ENCODE measurements at places on chromosomes 4 and X.

DNA sequence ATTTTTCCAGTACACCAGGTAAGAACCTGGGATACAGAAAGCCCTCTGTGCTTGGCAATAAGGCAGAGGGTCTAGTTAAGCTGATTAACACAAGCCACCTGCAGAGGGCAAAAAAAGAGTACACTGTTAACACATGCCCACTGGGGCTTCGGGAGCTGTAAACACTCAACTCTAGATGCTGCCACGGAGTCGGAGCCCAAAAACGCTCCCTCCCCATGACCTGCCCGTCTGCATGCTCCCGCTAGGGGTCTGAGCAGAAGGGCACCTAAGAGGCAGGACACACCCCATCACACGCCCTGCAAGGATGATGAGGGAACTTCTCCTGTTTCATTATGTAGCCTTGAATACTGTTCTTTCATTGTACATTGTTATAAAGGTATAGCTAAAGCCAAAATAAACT is 715.6 kb upstream of the AADAT start:
- DNase-seq: no peak

- DNase-seq: peak; percentile 76
Observed at GRCh38 chr4:1009542-1010394, 1.7 kb upstream of the FGFRL1 start.

GRCh38 chrX:48786341-48786800 is at the start of gene GATA1:
Gene GATA1 (plus strand): TSS chrX:48786590. CDS start chrX:48791110, 4,520 bp downstream.
- no peak for DNase-seq

DNA sequence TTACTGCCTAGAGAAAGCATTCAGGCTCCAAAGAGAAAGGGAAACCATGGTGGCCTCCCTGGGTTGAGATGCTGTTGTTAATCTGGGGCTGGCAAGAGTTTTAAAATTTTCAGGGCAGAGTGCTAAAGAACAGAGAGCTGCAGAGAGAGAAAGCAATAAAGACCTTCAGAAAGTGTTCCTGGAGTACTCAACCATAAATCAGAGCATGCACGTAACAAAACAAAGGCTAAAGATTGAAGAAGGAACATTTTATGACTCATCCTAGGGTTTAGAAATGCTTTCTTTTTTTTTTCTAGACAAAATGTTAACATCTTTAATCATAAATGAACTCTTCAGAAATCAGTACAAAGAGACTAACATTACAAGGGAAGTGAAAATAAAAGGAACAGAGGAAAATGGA is 562.3 kb upstream of the NDST4 start:
- no peak for DNase-seq

DNA sequence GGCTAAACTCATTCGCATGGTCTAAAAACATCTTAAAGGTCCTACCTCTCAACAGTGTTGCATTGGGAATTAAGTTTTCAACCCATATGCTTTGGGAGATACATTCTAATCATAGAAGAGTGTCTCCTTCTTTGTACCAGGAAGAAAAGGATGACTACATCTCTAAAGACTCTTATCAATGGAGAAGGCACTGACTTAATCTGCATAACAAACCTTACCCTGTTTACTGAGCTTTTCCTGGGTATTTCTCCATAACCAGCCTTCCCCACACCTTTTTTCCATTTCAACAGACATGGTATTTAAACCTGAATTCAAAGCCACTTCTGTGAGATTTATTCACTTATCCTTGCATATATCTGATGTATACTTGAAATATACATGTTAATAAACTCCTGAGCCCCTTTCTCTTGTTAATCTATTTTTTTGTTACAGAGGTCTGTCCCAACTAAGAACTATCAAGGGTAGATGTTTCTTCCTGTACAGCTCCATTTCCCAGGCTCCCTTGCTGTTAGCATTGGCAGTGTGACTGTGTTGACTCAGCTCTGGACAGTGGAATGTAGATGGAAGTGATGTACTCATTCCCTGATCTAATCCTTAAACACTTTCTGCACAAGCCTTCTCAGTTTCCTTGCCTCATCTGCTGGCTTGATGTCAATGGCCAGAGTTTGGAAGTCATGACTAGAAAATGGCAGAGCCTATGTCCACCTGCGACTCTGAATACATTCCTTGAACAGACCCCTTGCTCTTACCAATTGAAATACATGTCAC is 148.9 kb upstream of the CPEB2 start:
- DNase-seq: no peak

DNA sequence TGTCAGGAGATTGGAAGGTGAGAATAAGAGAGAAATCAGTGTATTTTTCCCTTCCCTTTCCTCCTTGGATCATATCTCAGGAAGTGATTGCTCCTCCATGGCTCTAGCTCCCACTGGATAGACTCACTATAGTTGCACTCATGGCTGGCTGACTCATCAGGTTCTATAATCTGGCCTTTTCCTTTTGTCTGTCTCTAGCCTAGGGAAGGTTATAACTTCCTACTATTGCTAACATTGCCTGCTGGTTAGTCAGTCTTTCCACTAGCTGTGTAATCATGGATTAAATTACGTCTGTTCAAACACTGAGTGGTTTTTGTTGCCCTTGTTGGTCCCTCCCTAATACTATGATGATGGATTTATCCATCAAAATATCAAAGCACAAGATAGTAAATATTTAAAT is 195.5 kb upstream of the VEGFC start:
- DNase-seq: no peak

DNA sequence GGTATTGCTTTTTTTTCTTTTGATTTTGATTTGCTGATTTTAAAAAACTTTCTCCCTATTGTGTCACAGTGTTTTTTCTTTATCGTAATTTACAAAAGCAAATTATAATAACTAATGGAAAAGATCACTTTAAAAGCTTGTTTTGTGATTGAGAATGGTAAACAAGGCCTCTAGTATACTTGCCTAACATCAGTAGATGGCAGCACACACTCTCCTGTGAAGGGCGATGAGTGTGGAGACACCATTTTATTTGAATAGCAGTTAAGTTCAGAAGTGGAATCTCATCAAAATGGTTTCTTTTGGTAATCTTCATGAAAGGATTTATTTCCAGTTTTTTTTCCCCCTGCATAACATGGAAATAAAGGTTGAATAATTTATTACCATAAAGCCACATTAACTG is 72.3 kb downstream of the PAK3 start:
- DNase-seq: no peak

- DNase-seq: no peak
Observed at GRCh38 chr4:155007660-155008176, 200.7 kb upstream of the NPY2R start.

- DNase-seq: no peak
Observed at GRCh38 chrX:8297766-8298165, 126.7 kb upstream of the VCX2 start.

DNA sequence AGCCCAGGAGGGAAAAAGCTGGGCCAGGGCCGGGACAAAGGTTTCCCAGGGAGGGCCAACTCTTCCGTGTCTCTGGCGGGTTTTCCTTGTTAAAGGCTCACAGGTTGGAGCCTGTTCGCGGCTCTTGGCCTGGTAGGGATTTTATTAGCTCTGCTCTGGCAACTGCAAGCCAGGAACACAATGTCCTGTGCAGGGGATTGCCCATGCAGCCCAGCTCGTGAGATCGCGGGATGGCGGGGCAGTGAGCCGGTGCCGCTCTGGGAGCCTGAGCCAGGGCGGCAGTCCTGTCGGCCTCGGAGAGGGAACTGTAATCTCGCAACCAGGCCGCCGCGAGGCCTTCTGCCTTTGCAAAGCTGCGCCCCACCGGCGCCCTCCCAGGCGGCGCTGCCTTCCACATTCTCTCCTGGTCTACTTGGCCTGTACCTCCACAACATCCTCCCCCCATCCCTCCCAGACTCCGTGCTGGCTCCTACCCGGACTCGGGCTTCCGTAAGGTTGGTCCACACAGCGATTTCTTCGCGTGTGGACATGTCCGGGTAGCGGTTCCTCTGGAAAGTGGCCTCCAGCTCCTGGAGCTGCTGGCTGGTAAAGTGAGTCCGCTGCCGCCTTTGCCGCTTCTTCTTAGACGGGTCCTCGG is 2.1 kb downstream of the PITX2 start:
- no peak for DNase-seq

- no peak for DNase-seq
Observed at GRCh38 chr4:107366900-107367299, 330.8 kb upstream of the DKK2 start.

DNA sequence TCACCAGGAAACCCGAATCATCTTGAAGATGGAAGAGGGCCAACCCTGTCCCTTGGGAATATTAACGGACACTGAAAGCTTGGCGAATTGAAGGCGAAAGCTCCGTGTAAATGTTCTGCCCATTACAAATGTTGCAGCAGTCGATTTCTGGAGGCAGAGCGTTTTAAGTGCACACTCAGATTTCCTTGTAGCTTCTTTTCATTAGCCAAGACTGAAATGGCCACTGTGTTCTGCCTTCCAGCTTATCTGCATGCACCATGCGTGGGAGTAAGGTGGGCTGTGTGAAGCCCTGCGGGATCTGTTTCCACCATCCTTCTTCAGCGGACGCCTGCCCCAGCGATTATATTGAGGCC is 1.3 kb downstream of the SMIM20 start:
- no peak for DNase-seq

- DNase-seq: no peak
Observed at GRCh38 chr4:173821876-173822275, 291.8 kb upstream of the HAND2 start.

DNA sequence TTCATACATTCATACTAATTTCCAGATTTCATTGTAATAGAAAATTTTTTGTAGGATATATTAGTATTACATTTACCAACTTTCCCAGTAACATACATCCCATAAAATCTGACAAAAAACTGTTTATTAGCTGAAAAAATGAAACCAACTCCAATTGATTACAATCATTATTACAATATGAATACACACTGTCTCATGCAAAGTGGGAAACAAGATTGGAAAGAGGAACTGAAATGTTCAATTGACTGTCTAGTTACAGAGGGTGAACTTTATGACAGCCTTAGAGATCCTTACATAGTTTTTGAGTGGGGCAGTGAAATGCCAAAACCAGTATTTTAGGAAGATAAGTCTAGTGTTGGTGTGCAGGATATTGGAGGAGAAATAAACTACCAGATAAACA is 2.3 kb upstream of the AMBN start:
- no peak for DNase-seq

- peak; percentile 23 for DNase-seq
Observed at GRCh38 chr4:152045807-152046571, 285.2 kb upstream of the GATB start.

GRCh38 chr4:9999956-10000561 is 21.2 kb downstream of the SLC2A9 start:
- DNase-seq: no peak

GRCh38 chr4:20126906-20127305 is 124.8 kb upstream of the SLIT2 start:
- no peak for DNase-seq

Data from stimulated activated CD4-positive, alpha-beta T cell treated with anti-CD3 and anti-CD28 coated beads, Interleukin-12 subunit alpha, Interleukin-12 subunit beta, amount 100 ng/mL, for 4 hours (primary cell).